Neural crest cell (in vitro differentiated cells): ENCODE measurements at places on chromosomes 6 and 20.

GRCh38 chr20:10060226-10060625, 25.4 kb downstream of the ANKEF1 start:
- DNase-seq, result no peak

DNA sequence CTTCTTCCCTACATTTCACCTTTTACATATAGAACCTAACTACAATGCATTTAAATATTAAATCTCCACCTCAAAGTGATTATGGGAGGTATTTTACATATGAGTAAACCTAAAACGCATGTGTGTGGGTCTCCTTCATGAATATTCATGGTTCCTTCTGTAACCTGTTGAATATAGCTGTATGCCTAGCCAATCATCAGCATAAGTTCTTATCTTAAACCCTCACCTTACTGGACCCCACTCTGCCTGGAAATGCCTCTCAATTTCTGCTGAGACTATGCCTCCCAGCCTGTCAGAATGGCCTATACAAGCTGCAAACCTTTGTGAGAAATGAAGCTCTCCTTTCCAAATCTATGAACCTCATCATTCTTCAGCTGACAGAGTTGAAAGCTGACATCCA, 21.3 kb downstream of the CEP85L start:
- DNase-seq, result no peak

GRCh38 chr6:1942834-1943233, 302.6 kb downstream of the GMDS start:
- DNase-seq, result no peak

- DNase-seq, result no peak
These were observed 1378.6 kb upstream of the DEFB115 start for GRCh38 chr20:29878777-29879442.

- DNase-seq, result no peak
These were observed 2.4 kb upstream of the PPP1R14C start for GRCh38 chr6:150140236-150140969.

DNA sequence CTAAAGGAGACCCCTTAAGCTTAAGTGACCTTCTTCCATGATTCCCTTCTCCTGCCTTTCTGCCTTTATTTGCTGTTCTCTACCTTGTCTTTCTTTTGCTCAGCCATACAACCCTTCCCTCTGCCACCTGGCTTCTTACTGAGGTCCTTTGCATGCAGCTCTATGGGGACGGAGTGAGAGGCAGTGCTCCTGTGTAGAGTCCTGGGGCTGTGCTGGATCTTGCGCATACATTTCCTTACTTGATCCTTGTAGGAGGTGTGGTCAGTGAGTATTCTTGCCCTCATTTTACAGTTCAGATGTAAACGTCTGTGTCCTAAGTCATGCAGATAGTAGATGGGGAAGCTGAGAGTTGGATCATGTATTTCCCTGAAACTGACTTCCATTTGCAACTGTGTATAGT, 5.7 kb downstream of the SASH1 start:
- no peak for DNase-seq

DNA sequence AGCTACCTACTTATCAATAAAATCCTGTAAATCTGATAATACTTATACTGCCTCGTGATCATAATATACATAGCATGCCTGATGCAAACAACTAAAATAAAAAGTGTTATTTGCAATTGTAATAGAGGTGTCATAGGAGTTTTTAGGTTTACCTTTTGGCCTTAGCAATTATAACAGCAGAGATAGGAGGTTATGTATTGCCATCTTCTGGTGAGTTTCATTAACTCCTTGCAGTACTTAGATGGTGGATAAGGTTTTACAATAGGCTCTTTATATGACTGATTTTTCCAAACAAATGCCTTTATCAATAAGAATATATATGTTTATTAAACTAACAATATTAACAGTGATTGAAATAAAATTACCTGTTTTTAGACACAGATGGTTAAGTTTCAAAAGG, 27.8 kb upstream of the MYCT1 start:
- no peak for DNase-seq

DNA sequence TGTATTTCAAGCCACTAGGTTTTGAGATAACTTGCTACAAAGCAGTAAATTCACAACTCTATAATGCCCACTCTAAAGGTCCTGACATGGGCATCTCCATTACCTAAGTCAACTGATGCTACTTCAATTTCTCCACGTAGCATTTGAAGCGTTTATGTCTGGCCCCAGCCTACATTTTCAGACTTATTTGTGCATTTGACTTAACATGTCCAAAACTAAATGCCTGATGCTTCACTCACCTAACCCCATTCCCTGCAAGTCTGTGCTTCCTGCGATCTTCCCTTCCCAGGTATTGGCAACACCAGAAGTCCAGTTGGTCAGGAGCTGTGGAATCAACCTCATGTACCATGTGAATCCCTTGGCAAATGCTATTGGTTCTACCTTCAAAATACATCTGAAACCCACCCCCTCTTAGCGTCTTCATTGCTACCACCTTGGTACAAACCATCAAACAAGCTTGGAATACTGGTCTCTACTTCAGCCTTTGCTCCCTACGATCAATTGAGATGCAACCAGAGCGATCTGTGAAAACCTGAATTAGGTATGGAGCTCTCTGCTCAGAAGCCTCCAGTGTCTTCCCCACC, 12.8 kb upstream of the ZNFX1 start:
- no peak for DNase-seq

DNA sequence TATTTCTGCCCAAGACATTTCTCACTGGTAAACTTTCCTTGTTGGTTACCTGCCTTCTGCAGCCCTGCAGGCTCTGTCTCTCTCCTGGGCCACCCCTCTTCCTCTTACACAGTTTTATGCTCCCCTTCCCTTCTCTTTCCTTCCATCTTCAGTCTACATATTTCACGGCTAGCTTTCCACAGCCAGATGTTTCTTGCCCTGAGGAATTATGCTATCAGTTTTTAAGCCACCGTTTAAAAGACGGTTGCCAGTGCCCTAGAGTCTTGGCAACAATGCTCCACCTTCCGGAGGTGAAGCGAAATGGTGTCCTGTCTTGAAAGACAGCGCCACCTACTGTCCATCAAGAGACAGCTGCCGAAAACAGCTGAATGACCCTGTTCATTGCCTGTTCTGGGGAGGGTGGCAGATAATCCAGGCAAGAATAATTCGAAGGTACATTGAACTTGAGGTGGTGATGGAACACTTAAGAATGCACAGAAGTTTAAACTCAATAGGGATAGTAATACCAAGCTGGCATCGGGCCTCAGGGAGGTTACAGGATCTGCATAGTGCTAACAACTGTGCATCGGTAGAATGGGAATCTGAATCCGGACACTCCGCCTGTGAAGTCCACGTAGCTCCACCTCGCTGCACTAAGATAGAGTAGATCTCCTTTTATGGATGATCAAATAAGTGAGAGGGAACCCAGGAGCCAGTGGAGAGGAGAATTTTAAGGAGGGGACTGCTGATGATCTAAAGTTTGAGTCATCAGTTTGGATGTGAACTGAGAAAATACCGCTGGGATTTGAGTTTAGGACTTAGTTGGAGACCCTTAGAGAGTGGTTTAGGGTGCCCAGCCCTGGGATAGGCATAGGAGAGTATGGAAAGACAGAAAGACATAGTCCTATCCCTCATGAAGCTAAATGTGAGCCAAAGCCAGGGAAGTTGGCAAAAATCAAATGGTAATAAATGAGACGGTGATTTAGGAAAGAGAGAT, 4.8 kb upstream of the TRIM40 start:
- peak; percentile 56 for DNase-seq

- DNase-seq, result no peak
These were observed 25.3 kb downstream of the SERAC1 start for GRCh38 chr6:158142789-158143188.

DNA sequence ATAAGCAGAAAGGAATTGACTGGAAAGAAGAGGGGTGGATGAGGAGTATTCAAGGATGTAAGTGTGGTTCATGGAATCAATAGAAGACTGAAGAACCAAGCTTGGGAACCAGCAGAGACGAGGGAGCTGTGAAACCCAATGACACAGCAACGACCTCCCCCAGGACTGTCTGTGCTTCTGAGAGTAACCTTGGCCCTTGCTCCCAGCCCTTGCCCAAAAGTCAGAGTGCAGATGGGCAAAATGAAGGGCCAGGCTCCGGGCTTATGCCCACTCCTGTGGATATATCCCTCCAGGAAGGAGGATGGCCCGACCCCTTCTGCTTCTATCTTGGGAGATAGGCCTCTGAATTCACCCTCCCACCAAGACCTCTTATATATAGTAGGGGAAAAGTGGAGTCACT, 24.9 kb downstream of the FAM50B start:
- DNase-seq, result no peak

DNA sequence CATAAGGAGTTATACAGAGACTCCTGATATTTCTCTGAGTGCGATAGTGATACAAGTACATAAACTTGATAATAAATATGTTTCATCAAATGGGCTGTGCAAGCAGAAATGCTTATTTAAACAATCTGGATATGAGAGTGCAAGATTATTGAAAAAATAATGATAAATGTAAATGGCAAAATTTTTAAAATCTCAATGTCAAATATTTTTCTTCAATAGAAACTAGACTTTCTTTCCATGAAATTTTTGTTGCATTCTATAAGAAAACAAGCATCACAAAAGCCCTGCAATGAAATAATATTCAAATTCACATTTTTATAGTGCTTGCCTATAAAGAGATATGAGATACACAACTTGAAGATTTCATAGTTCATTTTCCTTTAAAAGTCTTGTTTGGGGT, 2.7 kb downstream of the PACRG start:
- DNase-seq, result no peak

DNA sequence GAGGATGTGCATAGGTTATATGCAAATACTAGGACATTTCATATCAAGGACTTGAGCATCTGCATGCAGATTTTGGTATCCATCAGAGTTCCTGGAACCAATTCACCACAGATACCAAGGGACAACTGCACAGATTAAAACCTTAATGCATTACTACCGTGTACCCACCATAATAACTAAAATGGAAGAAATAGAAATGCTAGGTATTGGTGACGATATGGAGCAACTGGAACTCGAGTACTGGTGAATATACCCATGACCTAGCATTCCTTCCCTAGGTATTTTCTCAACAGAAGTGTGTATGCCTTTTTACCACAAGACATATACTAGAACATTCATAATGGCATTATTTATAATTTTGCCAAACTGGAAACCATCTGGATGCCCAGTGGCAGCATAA, 18.5 kb downstream of the KCNS1 start:
- no peak for DNase-seq

- DNase-seq, result no peak
These were observed 915 bp downstream of the CLVS2 start for GRCh38 chr6:122996794-122997505.

DNA sequence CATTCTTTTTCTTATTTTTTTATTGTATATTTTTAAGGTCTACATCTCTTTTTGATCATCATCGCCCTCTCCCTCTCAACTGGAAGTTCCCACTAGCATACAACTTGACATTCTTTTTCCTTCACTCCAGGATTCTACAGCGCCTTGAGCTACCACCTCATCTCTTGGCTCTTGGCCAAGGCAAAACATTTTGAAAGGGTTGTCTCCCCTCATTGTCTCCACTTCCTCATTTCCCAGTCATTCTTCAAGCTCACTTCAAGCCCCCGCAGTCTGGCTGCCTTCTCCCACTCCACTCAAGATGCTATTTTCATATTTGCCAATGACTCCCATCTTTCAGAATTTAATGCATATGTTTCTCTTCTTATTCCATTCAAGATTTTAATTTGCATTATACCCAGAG, 63.0 kb downstream of the OPN5 start:
- no peak for DNase-seq

- DNase-seq, result no peak
These were observed 57.6 kb upstream of the FRMD1 start for GRCh38 chr6:168136622-168137021.

GRCh38 chr6:121544691-121545090, 109.2 kb downstream of the GJA1 start:
- no peak for DNase-seq

GRCh38 chr6:123742626-123743025, 61.0 kb upstream of the NKAIN2 start:
- no peak for DNase-seq

DNA sequence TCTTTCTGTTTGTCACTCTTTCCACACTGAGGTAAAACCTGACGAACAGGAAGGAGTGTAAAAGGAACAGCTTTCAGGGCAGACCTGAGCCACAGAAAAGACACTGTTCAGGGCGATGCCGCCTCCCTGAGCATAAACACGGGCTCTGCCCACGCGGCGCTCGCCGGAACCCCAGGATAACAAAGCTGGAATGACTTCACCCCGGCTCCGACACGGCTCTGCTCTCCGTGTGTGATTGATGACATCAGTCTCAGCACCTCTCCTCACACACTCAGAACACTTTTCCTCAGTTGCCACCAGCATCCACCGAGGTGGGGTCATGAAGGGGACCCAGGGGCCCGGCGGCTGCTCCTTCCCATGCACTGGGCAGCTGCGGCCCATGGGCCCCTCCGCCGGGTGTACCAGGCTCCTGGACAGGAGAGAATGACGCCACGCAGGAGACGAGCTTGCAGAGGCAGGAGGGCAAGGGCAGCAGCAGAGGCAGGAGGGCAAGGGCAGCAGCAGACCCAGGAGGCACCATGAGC, 43.6 kb downstream of the DLL1 start:
- no peak for DNase-seq

DNA sequence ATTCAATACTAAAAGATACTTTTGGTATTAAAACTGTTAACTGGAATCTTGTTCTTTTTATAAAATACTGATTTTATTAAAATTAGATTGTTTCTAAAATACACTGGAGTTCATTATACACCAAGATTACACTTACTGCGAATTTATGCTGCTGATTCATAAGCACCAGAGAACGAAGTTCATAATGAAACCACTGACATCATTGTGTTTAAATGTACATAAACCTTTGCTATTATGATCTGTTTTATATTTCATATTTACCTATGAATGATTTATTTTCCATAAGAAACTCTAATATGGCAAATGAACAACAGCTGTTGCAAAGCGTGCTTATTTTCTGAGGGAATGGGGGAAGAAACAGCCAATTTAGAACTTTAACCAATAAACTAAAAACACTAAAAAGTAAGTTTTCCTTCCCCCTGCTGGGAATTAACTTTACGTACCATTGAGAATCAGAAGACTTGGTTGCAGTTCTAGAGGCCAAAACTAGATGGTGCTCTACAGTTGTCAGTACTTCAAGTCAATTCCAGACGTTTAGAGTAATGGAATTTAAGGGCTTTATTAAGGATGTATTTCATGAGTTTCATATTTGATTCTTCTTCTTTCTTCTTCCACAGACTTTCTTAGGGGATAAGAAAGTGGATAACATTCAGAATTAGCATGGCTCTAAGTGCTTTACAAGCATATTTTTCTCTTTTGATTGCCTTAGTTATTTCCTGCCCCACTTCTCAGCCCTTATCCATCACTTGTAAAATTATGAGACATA, 30.8 kb upstream of the COL19A1 start:
- no peak for DNase-seq

DNA sequence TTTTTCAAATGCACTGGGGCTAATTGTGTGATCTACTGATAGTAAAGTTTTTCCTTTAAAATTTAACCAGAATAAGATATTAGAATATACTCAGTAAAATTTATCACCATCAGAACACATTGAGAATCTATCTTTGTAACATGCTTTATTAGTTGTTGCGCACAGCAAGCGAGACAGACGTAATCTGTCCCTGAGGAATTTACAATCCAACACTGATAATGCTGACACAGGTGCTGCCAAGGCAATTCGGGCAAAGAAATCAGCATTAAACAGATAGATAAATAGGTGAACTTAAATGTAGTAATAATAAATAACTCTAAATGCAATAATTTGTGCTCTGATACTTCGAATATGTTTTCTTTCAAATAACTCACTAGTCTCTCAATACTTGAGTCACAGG, 607.2 kb downstream of the HTR1B start:
- no peak for DNase-seq

GRCh38 chr6:167125855-167126349, 3.0 kb downstream of the CCR6 start:
- DNase-seq, result no peak
